ENCODE measurements at places on chromosomes 4 and X.

- DNase-seq, result no peak
Measured at GRCh38 chr4:27692158-27692557, 831.5 kb downstream of the STIM2 start.

DNA sequence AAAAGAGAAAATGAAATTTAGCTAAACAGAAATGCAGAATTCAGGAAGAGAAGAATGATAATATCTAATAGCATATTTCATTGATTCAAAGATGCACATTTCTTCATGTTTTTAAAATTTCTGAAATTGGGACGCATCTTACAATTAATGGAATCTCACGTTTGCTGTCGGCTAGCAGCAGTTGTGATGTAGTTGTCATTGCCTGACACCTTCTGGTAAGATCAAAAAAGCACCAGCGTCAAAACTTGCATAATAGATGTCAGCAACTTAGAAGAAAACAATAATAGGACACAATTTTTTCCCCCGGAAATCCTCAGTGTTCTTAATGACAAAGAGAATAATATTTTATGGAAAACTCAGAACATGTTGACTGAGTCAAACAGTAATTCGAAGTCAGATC is 29.8 kb upstream of the SLC7A3 start:
- DNase-seq, result no peak

DNA sequence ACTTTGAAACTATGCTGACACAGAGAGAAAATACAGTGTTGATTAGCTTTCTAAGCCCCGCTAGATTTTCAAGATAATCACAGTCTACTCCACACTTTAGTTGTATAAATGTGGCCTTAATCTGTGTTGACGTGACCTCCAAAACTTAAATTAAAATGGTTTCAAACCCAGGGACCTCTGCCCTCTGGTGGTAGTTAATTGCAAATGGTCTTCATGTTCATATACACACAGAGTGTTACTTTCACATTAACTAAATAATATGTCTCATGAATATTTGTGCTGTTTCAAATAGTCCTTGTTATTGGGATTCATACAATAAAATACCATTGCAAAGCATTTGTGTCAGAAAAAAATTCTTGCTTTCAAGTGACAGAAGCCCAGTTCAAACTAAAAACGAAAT is 64.3 kb downstream of the TASL start:
- no peak for DNase-seq

DNA sequence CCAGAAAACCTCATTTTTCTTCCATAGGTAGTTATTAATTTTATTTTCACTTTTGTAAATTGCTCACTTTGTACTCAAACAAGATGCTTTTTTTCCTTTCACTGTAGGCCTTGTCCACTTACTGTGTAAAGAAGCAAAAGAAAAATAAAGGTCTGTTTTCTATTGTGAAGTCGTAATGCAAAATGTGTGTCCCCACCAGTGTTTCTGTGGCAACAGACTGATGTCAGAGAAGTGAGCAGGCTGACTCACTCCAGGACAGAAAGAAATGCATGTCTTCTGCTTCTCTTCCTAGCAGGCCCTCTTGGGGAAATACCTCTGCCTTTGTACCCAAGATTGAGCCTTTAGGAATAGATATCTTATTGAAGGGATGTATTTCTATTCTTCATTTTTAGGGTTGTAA is 30.3 kb downstream of the INPP4B start:
- DNase-seq, result no peak

- DNase-seq, result no peak
Measured at GRCh38 chr4:11297627-11298026, 131.1 kb downstream of the HS3ST1 start.

GRCh38 chrX:37405956-37406355 is 56.8 kb downstream of the PRRG1 start:
- DNase-seq, result no peak

- DNase-seq, result no peak
Measured at GRCh38 chr4:16759931-16760582, 138.4 kb downstream of the LDB2 start.

DNA sequence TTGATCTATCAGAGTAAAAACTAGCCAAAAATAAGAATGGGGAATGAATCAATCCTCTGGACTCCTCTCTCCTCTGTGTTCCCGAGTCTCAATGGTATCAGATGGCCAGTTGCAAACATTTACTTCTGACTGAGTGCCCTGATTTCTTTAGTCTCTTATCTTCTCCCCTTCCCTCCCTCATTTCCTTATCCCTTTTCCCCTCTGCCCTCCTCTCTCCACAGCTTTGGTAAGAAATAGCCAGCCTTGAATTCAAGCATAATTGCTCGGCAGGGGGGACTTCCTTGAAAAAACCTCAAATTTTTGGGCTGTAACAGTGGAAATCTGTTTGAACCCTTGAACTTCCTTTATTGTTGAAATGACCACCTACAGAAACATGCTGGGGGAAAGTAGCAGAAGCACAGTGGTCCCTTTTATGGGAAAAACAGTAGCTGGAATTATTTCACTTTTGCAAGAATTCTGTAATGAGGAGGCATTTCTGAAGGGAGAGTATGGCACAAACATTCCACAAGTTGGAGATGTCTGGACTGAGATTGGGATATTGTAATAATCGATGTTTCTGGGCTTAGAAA is 40.3 kb downstream of the NHS start:
- DNase-seq, result no peak

GRCh38 chrX:13463608-13464007 is 105.8 kb upstream of the EGFL6 start:
- no peak for DNase-seq

DNA sequence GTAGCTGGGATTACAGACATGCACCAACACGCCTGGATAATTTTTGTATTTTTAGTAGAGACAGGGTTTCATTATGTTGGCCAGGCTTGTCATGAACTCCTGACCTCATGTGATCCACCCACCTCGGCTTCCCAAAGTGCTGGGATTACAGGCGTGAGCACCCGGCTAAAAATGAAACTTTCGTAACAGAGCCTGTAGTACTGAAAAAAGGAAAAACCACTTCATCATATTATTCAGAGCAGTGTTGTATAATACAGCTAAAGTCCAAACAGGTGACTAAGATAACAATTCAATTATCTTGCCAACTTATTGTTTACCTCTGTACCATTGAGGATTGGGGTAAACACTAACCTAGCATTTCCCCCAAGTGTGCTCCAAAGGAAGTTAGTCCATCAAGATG is 43.9 kb upstream of the HPRT1 start:
- DNase-seq, result no peak
